Nucleus accumbens (tissue), 56 donors: ENCODE measurements at places on chromosomes 11 and 22.

- DNase-seq: no peak
Observed at GRCh38 chr11:131810541-131810940, 440.1 kb downstream of the NTM start.

DNA sequence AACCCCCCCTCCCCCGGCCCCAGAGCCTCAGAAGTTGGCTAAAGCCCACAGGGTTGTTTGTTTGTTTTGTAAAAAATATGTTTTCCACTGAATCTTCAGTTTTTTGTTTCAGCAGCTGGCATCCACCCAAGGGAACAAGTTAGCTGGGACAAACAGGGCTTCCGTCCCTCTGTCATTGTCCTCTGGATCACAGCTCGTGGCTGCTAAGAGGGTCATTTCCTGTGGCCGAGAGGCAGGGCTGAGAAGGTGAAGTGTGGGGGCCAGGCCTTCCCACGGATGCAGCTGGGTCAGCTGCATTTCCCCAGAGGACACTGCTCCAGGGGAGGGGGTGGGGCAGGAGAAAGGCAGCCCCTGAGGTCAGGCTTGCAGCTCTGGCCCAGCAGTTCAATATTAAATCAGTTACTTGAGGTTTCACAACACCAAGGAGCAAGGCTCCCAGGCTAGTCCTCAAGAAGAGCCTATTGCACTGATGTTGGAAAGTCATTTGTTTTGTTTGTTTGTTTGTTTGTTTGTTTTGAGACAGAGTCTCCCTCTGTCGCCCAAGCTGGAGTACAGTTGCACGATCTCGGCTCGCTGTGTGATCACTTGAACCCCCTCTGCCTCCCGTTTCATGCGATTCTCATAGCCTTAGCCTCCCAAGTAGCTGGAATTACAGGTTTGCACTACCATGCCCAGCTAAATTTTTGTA lies 34.4 kb upstream of the SMTN start:
- DNase-seq: no peak

GRCh38 chr11:76695771-76696170 lies 25.2 kb upstream of the LRRC32 start:
- no peak for DNase-seq

- no peak for DNase-seq
Observed at GRCh38 chr22:31995046-31995445, 48.0 kb upstream of the SLC5A1 start.

- no peak for DNase-seq
Observed at GRCh38 chr11:31687861-31688260, 123.3 kb downstream of the PAX6 start.

DNA sequence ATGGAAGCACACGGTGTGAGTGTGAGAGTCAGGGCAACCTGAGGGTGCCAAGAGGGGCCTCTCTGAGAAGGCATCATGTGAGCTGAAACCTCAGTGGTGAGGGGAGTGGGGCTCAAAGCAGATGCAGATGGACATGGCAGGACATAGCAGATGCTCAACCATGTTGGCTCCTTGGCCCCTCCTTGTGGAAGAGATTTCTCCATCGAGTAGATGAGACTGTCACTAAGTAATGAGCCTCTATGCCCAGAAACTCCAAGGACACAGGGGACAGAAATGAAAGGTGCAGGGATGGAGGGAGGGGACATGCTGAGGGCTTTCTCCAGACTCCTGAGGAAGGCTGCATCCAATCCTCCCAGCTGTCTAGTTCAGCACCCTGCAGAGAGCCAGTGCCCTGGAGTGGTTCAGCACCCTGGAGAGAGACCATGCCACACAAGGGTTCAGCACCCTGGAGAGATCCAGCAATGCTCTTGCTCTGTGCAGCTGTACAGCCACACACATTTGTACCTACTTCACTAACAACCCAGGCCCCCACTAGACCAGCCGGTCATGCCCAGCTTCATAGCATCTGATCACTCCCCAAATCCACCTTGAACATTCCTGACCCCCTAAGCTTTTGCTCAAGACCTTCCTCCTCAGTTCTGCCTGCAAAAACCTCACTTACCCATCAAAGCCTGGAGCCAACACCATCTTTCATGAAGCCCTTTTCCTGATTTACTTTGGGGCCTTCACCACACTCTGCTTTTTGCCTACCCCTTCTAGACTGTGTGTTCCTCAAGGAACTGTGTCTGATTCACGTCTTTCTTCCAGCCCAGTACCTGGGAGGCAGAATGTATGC lies 252.0 kb downstream of the CTTN start:
- DNase-seq: peak; percentile 41

GRCh38 chr22:40463683-40464082 lies 93.3 kb downstream of the SGSM3 start:
- no peak for DNase-seq

- no peak for DNase-seq
Observed at GRCh38 chr22:45762545-45763235, 91.1 kb downstream of the ATXN10 start.

- no peak for DNase-seq
Observed at GRCh38 chr11:120985718-120986569, 38.0 kb upstream of the TBCEL start.

GRCh38 chr11:9796266-9796665 lies 132.4 kb downstream of the SWAP70 start:
- DNase-seq: no peak

GRCh38 chr11:95565724-95566141 lies 223.8 kb downstream of the FAM76B start:
- peak; percentile 19 for DNase-seq

GRCh38 chr11:43723617-43724016 lies 43.1 kb downstream of the HSD17B12 start:
- no peak for DNase-seq

GRCh38 chr11:65891219-65892136 lies 1.0 kb downstream of the CCDC85B start:
- DNase-seq: no peak

GRCh38 chr22:36701965-36702621 lies 1.5 kb downstream of the CACNG2 start:
- DNase-seq: no peak

DNA sequence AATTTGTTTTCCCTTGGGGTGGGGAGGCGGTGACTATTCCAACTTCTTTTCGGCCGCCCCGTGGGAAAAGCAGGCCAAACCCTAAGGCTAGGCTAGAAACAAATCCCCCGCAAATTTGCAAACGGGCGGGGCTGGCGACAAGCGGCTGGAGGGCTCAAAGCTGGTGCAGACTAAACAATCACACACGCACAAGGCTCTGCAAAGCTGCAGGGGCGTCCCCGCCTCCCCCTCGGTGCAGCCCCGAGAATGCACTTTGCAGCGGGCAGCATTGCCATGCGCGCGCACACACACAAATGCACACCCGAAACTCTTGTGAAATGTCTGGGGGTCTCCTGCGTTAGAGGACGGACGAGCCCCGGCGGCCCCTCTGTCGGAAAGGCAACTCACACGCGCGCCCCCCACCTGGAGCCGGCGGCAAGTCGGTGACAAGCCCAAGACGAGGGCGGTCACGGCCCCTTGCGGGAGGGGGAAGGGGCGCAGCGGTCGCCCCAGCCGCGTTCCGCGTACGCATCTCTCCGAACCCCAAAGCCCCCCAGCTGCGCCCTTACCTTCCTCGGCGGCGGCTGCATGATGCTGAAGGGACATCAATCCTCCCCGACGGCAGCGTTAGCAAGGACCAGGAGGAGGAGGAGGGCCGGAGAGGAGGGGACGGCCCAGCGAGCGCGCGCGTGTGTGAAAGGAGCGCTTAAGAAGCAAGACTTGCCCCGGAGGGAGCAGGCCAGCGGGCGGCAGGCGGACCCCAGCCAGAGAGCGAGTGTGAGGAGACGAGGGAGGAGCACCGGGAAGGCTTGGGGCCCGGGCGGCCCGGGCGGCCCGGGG lies 600 bp downstream of the FCHSD2 start:
- peak; percentile 39 for DNase-seq

DNA sequence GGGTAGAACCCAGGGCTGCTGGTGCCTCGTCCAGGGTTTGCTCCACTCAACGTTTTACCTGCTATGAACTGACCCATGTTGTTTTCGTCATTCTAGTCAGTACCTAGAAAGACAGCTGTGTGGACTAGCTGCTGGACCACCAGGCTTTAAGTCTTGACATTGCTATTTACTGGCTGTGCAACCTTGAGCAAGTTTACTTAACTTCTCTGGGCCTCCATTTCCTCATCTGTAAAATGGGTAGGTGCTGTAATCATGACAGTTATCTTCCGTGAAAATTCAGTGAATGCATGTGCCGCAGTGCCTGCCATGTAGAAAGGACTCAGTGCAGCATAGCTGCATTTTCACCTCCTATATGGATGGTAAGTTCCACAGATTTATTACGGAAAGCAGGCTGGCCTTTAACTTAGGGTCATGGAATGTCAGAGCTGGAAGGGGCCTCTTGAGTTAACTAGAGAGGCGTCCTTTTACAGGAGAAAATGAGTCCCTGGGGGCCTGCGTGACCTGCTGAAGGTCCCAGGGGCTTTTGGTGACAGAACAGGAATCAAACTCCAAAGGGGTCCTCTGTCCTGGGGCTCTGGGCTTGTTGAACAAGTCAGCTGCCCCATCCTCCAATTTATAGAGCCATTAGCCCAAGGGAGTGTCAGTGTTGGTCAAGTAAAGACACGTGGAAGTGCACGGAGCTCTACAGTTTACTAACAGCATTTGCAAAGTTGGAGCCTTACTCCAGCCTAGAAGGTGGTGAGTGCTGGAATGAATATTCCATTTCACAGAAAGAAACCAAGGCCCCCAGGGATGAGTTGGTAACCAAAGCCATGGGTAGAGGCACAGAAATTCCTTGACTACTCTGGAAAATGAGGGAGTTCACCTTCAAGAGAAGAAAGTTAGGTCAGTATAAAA lies 12.0 kb upstream of the MALAT1 start:
- no peak for DNase-seq

DNA sequence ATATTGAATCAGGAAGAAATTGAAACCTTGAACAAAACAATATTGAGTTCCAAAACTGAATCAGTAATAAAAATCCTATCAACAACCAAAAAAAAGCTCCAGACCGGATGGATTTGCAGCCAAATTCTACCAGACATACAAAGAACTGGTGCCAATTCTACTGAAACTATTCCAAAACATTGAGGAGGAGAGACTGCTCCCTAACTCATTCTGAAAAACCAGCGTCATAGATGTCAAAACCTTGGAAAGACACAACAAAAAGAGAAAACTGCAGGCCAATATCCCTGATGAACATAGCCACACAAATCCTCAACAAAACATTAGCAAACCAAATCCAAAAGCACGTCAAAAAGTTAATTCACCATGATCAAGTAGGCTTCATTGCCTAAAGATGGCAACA lies 353.8 kb downstream of the TMEM135 start:
- DNase-seq: no peak

DNA sequence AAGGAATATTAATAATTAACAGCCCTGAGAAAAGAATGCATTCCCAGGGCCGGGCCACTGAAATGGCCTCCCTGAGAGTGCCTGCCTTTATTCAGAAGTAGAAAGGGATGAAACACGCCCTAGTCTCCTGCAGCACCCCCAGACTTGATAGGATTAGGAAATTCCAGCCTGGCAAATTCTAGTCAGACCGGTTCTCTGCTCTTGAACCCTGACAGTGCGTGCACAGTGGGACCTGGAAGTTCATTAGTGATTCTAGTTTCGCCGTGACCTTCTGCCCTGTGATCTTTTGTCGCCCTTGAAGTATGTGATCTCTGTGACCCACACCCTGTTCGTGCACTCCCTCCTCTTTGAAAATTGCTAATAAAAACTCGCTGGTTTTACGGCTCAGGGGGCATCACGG lies 2.1 kb upstream of the GSTP1 start:
- DNase-seq: no peak

DNA sequence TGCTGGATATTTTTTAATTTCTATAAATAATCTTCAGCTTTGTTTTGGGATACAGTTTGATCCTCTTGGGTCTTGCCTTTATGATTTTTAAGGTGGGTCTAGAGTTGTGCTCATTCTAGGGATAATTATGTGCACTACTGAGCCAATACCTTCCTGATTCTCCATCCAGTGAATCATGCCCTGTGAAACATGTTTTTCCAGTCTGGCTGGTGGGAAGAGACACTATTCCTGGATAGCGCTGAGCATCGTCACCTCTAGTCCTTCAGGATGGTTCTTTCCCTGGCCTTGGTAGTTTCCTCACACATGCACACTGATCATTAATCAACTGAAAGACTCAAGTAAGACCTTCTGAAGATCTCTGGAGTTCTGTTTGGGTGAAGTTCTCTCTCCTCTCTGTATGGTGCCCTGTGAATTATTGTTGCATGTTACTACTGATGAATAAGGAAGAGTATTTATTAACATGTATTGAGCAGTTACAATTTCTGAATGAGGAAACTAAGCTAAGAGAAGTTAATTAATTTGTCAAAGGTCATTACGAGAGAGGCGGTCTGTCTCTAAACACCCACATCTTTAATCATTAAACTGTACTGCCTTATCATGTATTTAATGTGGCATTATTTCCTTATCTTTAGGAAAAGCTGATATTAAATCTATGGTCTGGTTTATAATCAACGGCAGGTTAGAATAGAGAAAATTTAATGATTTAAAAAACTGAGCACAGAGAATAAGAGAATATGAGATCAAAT lies 39.1 kb upstream of the LIPT2 start:
- no peak for DNase-seq

DNA sequence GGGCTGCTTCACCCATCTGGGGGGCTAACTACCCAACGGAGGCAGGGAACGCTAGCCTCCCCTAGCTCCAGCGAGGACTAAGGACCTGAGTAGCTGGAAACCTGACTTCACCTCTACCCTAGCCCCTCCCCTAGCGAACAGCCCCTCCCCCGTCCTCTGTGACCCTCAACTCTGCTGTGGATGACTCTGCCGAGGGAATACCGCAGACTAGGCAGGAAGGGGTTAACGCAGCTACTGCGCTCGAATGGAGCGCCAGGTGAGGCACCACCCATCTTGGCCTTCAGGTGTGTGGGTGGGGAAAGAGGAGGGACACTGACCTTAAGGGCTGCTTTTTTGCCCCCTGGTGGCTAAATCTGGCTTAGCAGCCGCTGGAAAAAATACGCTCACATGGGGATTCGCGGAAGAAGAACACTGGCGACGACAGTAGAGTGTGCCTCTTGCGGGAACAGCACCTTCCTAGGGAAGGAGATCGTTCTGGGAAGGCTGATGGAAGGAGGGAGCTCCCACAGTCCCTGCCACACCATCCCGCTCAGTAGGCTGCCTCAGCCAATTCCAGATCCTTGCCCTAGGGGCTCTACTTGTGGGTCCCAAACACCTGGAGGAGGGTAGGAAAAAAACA lies 4.5 kb upstream of the BCL9L start:
- peak; percentile 68 for DNase-seq

GRCh38 chr22:48936391-48936790 lies 891.3 kb downstream of the BRD1 start:
- no peak for DNase-seq

DNA sequence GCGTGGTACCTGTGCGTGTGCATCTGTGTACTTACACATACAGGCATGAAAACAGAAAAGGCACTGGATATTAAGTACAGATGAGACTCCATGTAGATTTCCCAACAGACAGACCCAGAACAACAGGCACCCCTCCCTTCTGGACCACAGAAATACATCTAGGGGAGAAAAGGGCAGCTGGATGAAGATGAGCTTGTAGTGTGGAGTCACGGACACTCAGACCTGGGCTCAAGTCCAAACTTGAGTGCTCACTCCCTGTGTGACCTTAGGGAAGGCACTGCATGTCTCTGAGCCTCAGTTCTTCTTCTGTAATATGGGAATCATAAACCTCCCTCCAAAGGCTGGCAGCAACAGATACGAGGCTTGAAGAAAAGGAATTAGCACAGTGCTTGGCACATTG lies 108.9 kb downstream of the GALNT18 start:
- no peak for DNase-seq
